Tibial nerve (tissue), 4 donors: ENCODE measurements at places on chromosomes 3 and 15. TPM values are rescaled to one million over a fixed set of nuclear protein-coding genes. Genes with fewer than 3 reads are reported as not detected.

The STRIT1 gene
- total RNA-seq, result not detected

The WWTR1 gene
- 126 TPM for total RNA-seq

The LNP1 gene
- 1.5 TPM for total RNA-seq

The NDUFB5 gene
- total RNA-seq, result 49.5 TPM

The TJP1 gene
- total RNA-seq, result 416 TPM

The STAC gene
- 4.2 TPM for total RNA-seq

The SNRPN gene
- total RNA-seq, result 122 TPM

The CMTM8 gene
- total RNA-seq, result 6.3 TPM

- no peak for DNase-seq
These were observed 86.9 kb downstream of the PEX5L start for GRCh38 chr3:179949869-179950268.

GRCh38 chr3:48460517-48460902 lies 14.0 kb downstream of the ATRIP start:
- no peak for DNase-seq

- no peak for DNase-seq
These were observed 34.0 kb downstream of the IQCB1 start for GRCh38 chr3:121800906-121801305.

GRCh38 chr3:187026317-187026670 lies 96.0 kb downstream of the ST6GAL1 start:
- no peak for DNase-seq

DNA sequence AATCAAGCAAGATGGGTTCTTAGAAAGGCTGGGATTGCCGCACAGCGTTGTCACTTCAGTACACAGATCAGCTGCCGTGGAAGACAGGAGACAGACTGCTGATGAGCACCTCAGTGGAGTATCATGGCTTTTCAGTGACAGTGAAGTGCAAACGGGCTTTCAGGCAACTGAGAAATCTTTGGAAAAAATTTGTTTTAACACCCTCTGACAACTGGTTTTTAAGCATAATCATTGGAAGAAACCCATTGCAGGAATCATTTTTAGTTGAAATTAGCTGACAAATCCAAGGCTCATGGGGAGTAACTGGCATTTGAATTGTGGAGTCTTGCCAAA lies 418.8 kb downstream of the OTOL1 start:
- no peak for DNase-seq

- DNase-seq, result no peak
These were observed 41.0 kb downstream of the GOLGA6A start for GRCh38 chr15:74041311-74041756.

GRCh38 chr3:6147883-6148282 lies 713.0 kb upstream of the GRM7 start:
- DNase-seq, result no peak

DNA sequence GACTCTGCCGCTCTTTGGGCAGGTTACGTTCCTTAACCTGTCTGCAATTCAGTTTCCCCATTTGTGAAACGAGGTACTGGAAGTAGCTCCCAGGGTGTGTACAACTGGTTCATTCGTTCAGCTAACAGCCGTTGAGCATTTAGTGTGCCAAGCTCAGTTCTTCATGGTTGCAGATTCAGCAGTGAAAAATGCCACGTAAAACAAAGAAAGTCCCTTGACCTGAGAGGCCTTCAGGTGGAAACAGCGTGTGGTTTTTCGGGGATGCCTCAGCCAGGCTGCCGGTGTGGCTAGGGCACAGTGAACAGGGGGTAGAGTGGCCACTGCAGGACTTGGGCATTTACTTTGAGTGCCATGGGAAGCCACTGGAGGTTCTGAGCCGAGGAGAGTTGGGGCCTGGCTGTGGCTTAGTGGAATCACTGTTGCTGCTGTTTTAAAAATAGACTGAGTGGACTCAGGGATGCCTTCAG lies 4.7 kb downstream of the SYNM start:
- DNase-seq, result no peak

- DNase-seq, result peak; percentile 17
These were observed 152.7 kb downstream of the IL20RB start for GRCh38 chr3:137110392-137110996.

GRCh38 chr15:62392376-62392775 lies 227.3 kb upstream of the C2CD4B start:
- DNase-seq, result no peak

GRCh38 chr3:12194209-12194608 lies 35.5 kb upstream of the TIMP4 start:
- DNase-seq, result no peak

- no peak for DNase-seq
These were observed 5.3 kb upstream of the BCL6 start for GRCh38 chr3:187750513-187751123.

- no peak for DNase-seq
These were observed 958.8 kb downstream of the IGSF11 start for GRCh38 chr3:118075873-118076272.

- DNase-seq, result no peak
These were observed 26.8 kb downstream of the LRRC31 start for GRCh38 chr3:169842960-169843359.

GRCh38 chr3:58322793-58323192 lies 9.9 kb upstream of the PXK start:
- DNase-seq, result no peak

GRCh38 chr15:57290187-57290586 lies 86.1 kb upstream of the CGNL1 start:
- no peak for DNase-seq

- no peak for DNase-seq
These were observed 6.7 kb downstream of the EFCC1 start for GRCh38 chr3:129007792-129008191.

DNA sequence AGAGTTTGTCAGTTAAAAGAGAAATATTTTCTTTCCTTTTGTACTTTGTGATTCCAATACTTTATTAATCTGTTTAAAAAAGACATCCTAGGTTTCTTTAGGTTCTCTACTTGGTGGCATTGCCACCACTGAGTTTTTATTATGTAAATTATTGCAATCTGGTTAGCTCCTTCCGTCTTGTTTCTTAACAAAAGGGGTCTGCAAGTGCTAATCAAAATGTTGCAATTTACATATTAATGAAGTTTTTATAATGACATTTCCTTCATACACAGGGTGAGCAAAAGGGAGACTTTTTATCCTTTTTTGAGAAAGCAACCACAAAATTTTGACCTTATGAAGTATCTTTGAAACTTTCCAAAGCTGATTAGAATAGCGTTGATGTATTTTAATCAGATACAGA lies 1307.3 kb downstream of the ROBO2 start:
- DNase-seq, result no peak

GRCh38 chr15:51104512-51104911 lies 9.8 kb upstream of the TNFAIP8L3 start:
- DNase-seq, result peak; percentile 62

DNA sequence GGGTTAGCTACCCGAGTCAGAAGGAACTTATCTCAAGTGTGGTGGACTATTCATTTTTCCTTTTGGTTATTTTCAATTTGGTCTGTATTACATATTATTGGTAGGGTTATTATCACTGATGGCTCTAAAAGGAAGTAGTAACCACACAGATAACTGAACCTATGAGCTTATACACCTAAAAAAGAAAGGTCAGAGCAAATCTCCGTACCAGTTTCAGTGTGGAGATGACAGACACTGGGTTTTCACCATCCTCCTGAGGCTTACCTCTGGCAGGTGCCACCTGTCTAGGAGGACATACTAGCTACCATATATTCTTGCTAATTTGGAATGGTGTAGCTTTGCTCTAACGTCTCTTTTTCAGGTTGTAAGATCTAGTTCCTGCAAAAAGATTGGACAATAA lies 10.2 kb downstream of the GAP43 start:
- no peak for DNase-seq

GRCh38 chr3:12195231-12195630 lies 36.5 kb upstream of the TIMP4 start:
- no peak for DNase-seq

- DNase-seq, result no peak
These were observed 70.3 kb downstream of the ARNT2 start for GRCh38 chr15:80474224-80475215.

DNA sequence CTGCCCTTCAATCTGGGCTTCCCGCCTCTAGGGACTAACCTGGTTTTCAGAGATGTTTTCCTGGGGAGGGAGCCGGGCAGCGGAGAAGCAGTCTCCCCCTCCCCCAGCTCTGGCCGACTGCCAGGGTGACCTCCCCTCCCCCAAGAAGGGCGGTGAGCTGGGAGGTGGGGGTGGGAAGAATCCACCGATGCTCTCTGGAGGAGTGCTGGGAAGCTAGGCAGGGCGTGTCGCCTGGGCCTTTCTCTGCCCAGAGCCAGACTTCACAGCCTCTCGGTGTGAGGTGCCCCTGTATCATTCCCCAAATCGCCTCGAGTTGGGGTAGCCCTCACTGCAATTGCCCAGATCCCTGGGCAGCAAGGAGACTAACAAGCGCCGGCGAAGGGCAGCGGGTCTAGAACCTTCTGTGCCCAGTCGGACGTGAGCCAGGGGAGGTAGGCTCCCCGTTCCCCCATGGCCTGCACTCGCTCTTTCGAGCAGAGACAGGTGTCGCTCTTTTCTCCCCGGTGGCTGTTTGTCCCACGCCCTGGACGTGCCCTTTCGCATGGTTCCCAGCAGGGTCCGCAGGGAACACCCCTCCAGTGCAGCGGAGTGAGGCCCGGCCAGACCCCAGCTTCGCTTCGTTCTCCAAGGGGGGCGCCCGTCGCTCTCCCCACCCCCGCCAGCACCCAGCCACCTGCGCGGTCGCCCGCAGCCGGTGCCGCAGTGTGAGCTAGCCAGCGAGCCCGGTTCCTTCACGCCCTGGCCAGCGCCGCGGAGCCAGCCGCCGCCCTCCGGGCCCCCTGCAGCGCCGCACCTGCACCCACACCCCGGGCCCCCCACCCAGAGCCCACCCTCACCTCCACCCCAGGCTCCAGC lies 1.1 kb downstream of the RAB6B start:
- no peak for DNase-seq
